ENCODE measurements at places on chromosomes 12 and 14. TPM values are rescaled to one million over a fixed set of nuclear protein-coding genes. Genes with fewer than 3 reads are reported as not detected.
A peak's percentile ranks its signal among the peaks of the same experiment; 100 is the strongest.

Gene ACTR10
- total RNA-seq: 75.5 TPM

GRCh38 chr12:121797937-121798786 is 4.7 kb upstream of the RHOF start:
- peak; percentile 85 for DNase-seq

DNA sequence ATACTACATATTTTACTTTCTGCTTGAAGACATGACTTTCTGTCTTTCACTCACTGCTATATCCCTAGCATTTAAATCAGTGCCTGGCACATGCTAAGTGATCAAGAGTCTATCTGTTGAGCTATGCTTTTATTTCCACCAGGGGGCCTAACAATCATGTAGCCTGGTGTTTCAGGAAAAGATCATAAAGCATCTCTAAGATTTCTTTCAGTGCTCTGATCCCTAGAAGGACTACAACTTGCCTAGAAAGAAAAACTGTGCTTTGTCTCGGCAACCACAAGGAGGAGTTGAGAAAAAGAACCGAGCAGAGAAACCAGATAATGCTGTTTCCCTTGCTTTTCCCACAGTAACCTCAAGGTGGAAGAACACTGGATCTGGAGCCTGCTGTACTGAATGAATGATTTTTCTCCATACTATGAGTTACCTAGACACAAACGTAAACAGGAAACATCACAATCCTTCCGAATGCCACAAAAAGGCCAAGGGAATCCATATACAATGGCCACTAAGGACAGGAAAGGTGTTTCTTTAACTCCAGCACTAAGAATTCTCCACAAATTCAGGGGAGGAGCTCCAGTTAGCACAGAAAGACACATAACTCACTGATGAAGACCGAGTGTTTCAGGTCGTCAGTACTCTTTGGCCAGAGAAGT is 1.2 kb downstream of the CRY1 start:
- no peak for DNase-seq

DNA sequence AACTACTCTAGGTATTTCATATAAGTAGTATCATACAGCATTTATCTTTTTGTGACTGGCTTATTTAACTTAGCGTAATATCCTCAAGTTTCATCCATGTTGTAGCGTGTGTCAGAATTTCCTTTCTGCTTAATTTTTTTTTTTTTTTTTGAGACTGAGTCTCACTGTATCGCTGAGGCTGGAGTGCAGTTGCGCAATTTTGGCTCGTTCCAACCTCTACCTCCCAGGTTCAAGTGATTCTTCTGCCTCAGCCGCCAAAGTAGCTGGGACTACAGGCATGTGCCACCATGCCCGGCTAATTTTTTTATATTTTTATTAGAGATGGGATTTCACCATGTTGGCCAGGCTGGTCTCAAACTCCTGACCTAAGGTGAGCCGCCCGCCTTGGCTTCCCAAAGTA is 28.9 kb downstream of the PNMA1 start:
- DNase-seq: no peak

Gene ASIC1
- 2.2 TPM for total RNA-seq

- no peak for DNase-seq
Measured at GRCh38 chr12:45775465-45775864, 46.0 kb downstream of the ARID2 start.

Gene POTEM
- total RNA-seq: not detected

Gene INHBE
- total RNA-seq: not detected

DNA sequence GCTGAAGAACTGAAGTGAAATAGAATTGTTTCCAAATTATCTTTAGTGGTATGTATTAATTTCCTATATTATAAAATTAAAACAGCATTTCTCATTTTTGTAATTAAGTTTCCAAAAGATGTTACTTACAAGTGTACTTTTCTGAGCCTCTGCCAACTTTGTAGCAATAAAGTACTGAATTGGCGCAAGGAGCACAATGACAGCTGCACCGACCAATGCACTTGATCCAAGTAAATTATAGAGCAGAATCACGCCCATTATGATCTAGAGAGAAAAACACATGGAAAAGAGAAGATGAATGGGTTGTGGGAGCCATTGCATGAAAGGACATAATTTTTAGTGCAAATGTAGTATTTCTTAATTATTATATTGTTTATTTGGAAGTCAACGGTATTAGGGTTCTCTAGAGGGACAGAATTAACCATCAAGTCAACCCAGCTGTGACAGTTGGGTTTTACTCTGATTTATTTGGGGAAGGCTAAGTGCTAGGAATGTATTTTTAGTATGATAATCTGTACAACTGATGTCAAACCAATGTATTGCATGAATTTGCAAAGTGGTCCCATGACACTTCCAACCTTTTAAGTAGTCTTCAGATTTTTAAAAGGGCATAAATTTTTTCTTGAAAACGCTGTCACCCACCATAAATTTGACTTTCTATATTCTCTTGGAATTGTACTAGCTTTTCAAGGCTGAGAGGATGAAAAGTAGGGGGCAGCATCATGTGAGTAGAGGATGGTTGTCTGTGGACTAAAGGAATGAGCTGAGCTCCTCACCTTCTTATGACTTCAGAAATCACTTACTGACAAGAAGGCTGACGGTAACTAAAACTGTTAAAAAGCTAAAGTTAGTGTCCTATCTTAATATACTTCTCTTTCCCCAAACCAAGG is 33.0 kb downstream of the ABCC9 start:
- no peak for DNase-seq

- peak; percentile 92 for DNase-seq
Measured at GRCh38 chr12:47779301-47779942, 6.4 kb downstream of the SLC48A1 start.

GRCh38 chr14:92686900-92687427 is 61.5 kb downstream of the LGMN start:
- peak; percentile 91 for DNase-seq

Measured in Right ventricle myocardium inferior (tissue), 1 donor.